Fibroblast of skin of abdomen (primary cell): ENCODE measurements at places on chromosomes 5 and 9.

DNA sequence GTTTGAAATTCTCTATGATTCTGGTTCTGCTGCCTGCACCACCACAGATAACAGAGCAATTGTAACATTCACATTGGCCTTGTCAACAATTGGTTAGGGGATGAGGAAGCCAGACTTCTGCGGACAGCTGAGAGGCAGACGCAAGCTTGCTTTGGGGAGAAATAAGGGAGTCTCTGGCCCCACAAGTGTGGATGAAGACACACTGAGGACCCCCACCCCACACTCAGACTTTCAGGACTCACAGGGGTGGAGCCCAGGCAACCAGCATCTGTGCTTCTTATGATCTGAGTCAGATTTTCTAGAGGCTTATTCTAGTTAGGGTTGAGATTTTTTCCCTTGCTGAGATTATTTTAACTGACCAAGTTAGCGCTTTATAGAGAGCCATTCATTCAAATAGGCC, 140.3 kb upstream of the IRX2 start:
- DNase-seq, result no peak

- no peak for DNase-seq
These were observed 111.9 kb upstream of the SLIT3 start for GRCh38 chr5:169412831-169413230.

DNA sequence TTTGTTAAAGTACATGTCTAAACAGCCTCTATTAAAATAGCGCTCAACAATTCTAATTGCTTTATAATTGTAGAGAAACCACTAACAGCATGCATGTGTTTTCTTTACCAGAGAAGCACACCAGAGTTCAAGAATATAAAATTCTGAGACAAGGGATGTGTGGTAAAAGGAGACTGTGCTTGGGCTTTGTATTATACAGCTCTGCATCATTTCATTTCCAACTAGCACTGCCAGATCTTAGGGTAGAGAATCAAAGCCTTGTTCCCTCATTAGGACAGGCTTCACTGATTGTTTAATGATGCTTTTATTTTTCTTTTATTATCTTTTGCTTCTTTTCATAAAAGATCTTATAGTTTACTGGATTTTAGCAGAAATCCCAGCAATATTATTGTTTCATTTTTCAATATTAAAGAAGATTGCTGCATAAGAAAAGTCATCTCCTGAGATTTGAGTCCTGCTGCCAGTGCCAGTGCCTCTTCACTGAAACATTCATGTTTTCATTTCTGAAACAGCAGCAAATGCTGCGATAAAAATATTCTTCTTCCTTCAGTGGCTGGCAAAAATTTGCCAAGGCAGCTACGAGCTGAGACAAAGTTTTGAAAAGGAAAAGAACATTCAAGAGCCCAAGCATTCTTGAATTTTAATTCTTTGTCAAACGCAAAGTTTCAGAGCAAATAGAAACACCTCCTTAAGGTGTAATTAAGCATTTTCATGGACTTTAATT, 491.0 kb upstream of the PIK3R1 start:
- no peak for DNase-seq

DNA sequence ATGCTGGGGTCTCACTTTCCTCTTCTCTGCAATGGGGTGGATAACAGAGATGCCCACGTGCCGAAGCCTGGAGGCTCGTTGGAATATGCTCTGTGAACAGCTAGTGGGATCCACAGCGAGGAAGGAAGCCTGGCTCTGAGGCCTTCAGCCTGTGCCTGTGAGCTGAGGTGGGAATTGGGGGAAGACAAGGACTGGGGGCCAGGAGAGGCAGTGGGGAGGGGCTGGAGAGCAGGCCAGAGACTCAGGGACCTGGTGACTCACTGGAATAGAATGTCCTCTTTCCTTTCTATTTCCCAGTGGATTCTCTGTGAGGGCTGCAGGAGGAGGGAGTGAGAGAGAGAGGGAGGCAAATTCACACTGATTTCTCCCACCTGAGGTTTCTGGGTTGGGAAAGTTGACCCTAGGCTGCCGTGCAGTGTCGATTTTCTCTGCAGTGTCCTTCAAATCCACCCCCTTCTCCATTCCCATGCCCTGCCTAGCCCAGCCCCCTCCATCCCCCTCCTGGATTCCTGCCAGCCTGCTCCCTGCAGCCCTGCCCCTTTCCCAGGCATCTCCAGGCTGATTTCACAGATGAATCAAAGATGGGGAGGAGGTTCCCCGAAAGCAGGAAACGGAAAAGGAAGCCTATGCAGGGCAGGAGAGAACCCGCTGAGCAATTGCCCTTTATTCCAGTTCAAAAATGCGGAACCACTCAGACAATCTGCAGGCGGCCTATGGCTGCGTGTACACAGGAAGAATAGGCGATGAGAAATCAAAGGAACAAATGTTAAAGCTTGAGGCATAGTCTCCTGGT, 1.4 kb upstream of the SPAAR start:
- DNase-seq, result peak; percentile 97

DNA sequence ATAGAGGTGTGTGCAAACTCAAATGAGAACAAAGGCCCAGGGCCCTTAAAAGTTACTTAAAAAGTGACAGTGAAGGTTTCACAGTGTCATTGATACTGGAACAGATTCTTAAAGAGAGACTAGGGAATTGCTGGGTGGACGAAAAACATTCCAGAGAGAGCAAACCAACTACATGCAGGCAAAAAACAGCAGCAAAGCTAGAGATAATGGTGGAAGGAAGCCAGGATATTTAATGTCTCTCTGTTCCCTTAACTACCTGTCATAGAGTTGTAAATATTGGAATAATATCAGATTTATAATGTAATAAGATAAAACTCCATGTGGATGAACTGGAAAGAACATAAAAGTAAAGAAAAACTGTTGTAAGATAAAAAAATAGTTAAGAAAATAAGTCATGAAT, 508.6 kb downstream of the TAF11L14 start:
- DNase-seq, result no peak

GRCh38 chr5:77139001-77139400, 51.9 kb upstream of the ZBED3 start:
- DNase-seq, result peak; percentile 17

DNA sequence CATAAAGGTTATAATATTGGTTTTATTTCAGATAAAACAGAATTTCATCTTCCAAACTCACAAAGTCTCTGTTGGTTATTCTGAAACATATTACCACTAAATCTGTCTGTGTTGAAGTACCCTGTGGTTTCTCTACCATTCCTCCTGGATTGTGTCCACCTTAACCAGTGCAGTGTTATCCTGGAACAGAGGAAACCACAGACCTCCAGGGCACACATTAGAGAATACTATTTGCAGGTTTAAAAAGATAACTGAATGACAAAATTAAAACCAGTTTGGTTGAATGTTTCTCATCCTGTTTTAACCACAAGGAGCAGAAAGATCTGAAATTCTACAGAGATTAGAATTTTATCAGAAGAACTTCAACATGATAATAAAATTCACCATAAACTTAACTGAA, 251.8 kb downstream of the CWC27 start:
- DNase-seq, result peak; percentile 83

GRCh38 chr9:105722099-105722498, 27.8 kb downstream of the TMEM38B start:
- no peak for DNase-seq

DNA sequence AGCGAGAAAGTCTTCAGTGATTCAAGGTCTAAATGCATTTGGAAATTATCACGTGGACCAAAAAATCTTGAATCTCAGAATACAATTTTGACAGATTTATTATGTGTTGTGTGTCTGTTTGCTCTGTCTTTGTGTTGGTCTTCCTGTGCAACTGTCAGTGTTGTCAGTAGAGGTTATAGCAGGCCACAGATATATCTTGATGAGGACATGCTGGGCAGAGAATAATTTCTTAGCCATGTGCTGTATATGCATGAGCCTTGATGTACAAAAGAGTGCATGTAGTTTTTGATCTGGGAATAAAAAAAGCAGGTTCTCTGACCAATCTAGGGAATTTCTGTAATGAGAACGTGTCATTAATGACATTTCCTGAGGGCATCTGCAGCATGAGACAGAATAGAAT, 57.6 kb downstream of the ZSWIM6 start:
- DNase-seq, result no peak

- no peak for DNase-seq
These were observed 20.0 kb downstream of the PTPN3 start for GRCh38 chr9:109478051-109478563.

GRCh38 chr5:90472783-90473395, 1.7 kb downstream of the MBLAC2 start:
- DNase-seq, result no peak

DNA sequence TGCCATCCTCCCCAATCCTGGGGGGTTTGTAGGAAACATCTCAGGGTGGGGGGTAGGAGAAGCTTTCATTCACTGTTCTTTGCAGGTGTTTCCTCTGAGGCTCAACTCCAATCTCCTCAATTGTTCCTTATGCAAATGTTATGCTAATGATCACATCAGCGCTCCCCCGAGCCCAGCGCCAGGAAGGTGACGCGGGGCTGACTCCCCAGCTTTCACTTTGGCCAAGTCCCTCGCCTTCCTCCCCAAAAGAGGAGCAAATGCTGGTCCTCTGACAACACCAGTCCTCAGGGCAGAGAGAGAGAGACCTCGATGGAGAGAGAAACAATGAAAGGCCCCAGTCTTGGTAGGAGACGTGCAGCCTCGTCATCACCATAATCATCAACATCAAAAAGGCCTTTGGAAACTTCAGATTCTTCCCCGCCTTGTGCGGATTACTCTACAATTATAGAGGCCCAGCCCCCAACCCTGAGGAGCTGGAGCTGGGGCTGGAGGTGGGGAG, 39.1 kb downstream of the PCDH1 start:
- DNase-seq, result peak; percentile 23

- DNase-seq, result peak; percentile 63
These were observed 4.0 kb upstream of the CLIC3 start for GRCh38 chr9:137000177-137000930.

DNA sequence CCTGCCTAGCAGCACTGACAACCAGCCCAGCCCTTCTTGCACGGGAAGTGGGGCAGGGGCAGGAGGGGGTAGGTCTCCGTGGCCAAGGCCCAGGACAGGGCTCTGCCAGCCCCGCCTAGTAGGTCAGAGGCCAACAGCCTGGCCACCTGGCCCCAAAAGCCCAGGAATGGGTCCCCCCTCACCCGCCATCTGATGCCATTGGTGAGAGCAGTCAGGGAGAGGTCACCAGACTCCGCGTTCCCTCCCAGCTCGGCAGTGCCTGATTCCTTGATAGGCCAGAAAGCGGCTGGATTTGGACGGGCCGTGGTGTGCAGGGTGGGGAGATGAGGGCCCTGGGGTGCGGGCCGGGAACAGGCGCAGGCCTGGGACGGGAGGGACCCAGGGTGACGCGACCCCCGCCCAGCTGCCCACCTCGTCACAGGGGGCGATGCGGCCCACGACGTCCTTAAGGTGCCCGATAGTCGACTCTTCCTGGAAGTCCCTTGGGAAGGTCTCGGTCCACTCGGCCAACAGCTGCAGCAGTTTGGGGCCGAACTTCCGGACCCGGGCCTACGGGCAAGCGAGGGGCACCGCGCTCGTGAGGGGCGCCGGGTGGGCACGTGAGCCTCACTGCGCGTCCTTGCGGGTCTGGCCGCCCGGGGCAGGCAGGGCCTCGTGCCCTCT, 64.5 kb upstream of the RNF130 start:
- DNase-seq, result no peak

- peak; percentile 9 for DNase-seq
These were observed 282.1 kb downstream of the CRB2 start for GRCh38 chr9:123637945-123638634.

DNA sequence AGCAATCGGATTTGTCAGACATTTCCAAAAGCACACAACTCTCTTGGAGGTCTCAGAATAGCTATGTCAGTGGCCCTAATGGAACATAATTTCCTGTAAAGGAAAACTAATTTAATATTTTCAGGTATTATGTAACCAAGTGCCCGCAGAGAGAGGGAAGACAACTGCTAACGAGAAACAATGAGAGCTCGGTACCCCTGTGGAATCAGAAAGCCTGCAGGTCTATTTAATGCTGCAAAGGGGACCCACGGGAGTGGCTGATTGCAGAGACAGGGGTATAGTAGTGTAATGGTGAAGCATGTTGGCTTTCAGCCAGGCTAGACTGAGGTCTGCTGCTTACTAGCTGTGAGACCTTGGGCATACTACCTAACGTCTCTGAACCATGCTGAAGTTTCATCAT, 508.1 kb upstream of the BRINP1 start:
- no peak for DNase-seq

DNA sequence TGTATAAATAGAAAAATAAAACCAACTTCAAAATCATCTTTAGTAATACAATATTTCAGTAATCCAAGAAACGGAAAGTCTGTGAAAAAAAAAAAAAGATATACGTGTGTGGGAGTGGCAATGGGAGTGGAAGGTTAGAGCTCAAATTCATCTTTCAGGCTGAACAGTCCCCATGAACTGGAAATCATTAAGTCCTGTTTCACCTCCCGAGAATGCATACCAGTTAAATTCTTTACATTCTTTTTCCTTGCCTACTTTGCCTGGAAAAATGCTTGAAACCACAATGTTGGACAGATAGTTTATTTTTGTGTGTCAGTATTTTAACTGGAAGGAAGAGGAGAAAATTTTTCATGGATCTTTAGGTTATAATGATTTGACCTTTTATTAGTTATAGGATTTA, 166.8 kb downstream of the MUSK start:
- peak; percentile 93 for DNase-seq

DNA sequence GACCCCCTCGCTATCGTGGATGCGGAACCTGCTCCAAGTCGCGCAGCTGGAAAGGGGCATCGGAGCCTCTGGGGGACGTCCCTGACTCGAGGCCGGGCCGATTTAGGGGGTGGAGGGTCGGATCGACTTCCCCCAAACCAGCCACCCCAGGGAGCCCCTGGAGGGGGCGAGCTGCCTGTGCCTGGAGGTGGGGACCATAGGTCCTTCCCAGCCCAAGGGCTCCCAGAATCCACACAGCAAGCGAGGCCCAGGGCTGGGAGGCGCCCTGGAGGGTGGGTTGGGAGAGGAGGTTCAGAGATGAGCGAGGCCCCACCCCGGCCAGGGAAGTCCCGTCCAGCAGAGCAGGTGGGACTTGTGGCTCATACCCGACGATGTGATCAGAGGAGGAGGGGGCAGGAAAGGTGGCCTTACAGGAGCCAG, 147.6 kb downstream of the GAPVD1 start:
- no peak for DNase-seq
